ENCODE measurements at places on chromosomes 1 and 21.

- DNase-seq: no peak
Measured at GRCh38 chr1:232306269-232306961, 323.5 kb downstream of the SIPA1L2 start.

DNA sequence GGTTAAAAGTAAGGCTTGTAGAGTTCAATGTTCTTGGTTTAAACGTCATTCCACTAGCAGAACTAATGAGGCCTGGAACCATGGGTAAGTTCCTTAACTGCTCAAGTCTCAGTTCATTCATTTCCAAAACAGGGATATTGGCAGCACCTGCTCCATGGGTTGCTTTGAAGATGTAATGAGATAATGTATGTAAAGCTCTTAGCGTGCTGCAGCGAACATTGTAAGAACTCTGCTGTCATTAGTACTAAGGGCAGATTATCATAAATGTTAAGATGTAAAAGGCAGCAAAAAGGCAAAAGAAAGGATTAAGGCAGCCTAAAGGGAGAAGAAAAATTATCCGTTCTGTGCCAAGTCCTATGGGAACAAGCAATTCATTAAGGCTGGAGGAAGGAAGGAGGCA is 129.1 kb upstream of the NGF start:
- no peak for DNase-seq

DNA sequence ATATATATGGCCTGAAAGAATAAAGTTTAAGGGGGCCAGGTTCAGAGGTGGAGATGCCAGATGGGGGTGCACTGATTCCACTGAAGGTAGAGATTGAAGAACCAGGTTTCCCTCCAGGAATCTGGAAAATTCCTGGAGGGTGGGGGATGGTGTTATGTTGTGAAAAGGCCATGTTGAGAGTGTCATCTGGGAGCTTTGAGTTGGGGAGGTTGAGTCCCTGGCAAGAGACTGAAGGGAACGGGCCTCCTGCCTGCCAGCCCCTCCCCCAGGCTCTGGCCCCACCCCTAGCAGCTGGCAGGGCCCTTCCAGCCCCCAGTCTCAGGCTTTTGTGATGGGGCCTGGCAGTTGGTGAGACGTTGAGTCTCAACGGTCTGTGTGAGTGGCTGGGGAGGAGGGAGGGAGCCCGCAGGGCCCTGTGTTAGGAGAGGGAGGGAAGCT is 4.1 kb downstream of the PTPRU start:
- DNase-seq: no peak

- no peak for DNase-seq
Measured at GRCh38 chr1:82015444-82015843, 214.7 kb downstream of the ADGRL2 start.

- DNase-seq: no peak
Measured at GRCh38 chr1:44261171-44261817, 48.0 kb downstream of the DMAP1 start.

Data from dorsolateral prefrontal cortex (tissue), 122 donors.